Activated T-cell treated with anti-CD3 and anti-CD28 coated beads, Interleukin-2, amount 50 U/mL, for 1 hour (primary cell): ENCODE measurements at places on chromosomes 5 and 9.
A peak's percentile ranks its signal among the peaks of the same experiment; 100 is the strongest.

GRCh38 chr5:169652057-169652456 is 15.0 kb downstream of the DOCK2 start:
- no peak for DNase-seq

DNA sequence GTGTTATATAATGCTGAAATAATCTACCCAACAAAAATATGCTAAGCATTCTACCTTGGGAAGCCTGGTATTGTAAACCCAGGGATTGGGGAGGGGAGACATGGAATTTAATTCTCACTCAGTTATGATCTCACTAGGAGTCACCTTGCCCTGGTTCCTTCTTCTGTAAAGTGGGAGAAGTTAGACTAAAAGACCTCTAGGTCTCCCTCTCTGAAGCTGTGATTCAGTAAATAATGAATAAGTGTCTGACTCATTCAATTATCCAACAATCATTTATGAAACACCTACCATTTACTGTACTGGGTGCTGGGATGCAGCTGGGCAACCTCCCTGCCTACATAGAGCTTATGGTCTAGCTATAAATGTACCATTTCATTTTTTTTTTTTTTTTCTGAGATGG is 20.2 kb upstream of the SPARC start:
- no peak for DNase-seq

GRCh38 chr5:175658299-175659145 is 651 bp downstream of the HRH2 start:
- peak; percentile 45 for DNase-seq

GRCh38 chr5:155471027-155471426 is 457.5 kb downstream of the KIF4B start:
- no peak for DNase-seq

DNA sequence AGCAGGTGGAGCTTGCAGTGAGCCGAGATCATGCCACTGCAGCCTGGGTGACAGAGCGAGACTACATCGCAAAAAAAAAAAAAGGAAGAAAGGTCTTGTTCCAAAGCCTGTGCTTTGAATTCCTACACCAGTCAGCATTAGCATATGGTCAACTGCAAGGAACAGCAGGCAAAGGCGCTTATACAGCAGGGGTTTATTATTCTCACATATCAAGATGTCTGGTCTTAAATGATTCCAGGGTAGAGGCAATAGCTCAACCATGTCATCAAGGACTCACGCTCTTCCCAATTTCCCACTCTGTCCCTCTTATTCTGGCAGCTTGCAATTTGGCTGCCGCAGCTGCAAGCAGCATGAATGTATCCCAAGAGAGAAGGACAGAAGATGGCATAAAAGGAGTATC is 28.6 kb upstream of the HRH2 start:
- no peak for DNase-seq

DNA sequence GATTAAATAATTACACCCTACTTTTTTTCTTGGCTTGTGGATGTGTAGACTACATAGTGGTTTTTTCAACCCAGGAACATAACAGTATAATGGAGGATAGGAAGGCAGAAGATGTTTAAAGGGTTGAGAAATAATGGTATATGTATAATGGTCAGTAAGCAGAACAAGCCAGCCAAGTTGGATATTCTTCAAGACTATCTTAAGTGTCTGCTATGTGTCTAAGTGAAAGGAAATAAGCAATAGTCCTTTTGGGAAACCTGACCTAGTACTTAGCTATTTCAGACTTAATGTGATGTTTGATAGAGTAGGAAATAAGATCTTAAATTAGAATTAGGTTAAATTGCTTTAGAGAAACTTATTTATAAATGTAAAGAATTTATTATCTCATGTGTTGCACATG is 85.7 kb downstream of the PTPDC1 start:
- no peak for DNase-seq

DNA sequence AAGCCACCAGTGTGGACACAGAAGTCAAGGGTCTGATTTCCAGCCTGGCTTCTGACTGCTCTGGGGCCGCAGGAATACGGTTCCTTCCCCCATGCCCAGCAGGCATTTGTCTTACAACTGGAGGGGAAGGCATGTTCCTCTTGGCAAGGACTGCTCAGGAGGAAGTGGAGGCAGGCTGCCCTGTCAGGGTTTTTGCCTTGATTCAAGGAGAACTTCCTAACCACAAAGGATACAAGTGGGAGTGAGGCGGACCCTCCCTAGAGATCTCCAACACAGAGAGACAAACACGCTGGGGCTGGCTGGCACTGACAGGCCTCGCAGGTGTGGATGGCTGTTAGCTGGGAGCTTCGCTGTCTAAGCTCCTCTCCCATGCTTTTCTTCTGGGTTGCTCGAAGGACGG is 19.1 kb downstream of the TGFBI start:
- DNase-seq: no peak

GRCh38 chr5:72702881-72703434 is 113.5 kb upstream of the TNPO1 start:
- no peak for DNase-seq

- DNase-seq: no peak
Observed at GRCh38 chr9:7935681-7936080, 136.1 kb upstream of the DMAC1 start.

DNA sequence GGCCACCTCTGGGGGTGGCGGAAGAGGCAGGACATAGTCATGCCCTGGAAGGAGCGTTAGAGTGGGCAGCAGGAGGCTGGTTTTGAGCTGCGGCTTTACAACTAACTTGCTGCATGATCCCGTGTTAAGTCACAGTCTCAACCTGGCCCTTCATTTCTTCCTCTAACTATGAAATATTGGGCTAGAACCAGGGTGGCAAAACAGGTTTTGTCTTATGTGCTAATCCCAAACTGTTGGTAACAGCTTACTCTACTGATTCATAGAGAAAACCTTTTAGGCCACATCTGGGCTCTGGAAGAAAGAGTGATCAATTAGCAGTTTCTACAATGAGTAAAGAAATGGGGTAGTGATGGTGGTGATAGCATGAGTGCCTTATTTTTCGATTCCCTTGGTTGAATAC is 74.1 kb upstream of the CLINT1 start:
- no peak for DNase-seq

DNA sequence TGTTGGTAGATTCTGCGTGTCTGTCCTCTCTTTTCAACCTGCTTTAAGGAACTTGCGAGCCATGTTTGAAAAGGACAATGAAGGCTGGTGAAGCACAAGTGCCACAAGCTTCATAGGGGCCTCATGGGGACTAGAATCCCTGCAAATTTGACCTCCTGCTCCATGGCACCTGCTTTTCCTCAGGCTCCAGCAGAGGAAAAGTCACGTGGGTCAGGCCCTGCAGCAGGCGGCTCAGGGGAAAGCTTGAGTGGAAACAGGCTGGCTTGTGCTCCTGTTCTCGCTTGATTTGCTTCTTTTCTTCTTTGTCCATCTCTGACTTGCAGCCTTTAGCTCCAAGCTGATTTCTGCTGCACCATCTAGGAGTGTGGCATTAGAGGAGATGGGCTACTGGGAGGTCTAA is 187.6 kb upstream of the MAST4 start:
- DNase-seq: no peak

GRCh38 chr9:16954040-16954439 is 83.6 kb upstream of the BNC2 start:
- DNase-seq: no peak

DNA sequence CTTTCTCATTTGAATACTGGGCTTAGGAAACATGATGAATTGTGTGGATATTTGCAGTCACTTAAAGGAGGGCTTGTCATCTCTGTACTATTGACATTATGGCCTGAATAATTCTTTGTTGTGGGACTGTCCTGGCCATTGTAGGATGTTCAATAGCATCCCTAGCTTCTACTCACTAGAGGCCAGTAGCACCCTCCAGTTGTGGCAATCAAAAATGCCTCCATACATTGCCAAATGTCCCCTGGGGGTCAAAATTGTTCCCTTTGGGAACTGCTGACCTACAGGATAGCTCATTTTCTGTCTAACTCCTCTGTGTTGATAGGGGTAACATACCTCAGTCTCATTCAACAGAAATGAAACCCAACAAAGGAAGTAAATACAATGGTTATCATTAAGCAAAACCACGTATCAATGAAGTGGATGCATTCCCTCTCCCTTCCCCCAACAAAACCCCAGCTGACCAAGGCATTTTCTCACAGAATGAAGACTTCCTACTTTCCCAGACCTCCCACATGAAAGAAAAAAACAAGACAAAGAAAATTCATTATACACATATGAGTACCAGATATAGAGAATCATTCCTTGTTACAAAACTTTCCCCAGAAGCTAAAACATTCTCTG is 18.1 kb downstream of the FYB1 start:
- no peak for DNase-seq

DNA sequence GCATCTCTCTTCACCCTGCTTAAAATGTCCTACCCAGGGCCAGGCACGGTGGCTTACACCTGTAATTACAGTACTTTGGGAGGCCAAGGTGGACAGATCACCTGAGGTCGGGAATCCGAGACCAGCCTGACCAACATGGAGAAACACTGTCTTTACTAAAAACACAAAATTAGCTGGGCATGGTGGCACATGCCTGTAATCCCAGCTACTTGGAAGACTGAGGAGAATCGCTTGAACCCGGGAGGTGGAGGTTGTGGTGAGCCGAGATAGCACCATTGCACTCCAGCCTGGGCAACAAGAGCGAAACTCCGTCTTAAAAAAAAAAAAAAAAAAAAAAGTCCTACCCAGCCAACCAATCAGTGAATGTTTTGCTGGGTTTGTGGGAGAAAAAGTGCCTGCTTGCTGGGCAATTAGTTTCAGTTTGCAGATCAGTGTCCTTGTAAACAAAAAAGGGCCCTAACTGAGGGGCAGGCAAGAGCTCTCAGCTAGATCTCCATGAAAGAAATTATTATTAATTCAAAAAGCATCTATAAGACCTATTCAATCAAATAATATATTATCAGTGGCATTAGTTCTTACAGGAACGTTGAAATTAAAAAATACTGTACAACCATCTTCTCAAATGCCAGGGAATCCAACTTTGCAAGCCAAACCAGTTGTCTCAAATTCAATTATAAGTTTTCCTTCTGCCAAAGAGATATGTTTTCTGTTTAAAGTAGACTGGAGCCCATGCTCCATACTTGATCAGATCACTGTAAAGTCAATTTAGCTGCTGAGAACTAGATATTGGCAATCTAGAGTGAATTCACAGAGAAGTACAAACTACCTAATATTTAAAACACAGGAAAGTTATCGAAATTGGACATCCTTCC is 3.9 kb downstream of the MEGF9 start:
- peak; percentile 43 for DNase-seq

GRCh38 chr5:29277642-29278041 is 1915.8 kb upstream of the CDH6 start:
- no peak for DNase-seq

GRCh38 chr5:142246-142810 is 49.0 kb upstream of the LRRC14B start:
- no peak for DNase-seq

GRCh38 chr5:119451561-119451960 is 736 bp upstream of the HSD17B4 start:
- no peak for DNase-seq

- DNase-seq: peak; percentile 28
Observed at GRCh38 chr5:95283761-95284571, 928 bp downstream of the MCTP1 start.

- no peak for DNase-seq
Observed at GRCh38 chr5:117188211-117188610, 613.6 kb upstream of the SEMA6A start.

DNA sequence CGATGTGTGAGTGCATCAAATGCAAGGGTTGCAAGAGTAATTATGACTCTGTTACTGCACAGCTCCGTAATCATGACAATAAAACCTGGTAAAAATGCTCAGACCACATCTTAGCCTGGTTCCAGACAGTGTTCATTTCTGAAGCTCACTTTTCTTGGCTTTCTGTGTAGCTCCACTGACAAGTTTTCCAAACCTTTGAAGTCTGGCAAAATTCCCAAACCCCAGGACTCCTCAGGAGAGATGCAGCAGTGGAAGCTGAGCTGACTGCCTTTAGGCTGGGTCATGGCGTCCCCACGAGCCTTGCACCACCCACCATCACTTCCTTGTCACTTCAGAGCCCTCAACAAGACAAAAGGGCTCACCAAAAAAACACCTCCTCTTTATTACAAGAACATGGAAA is 131.6 kb upstream of the TAS2R1 start:
- no peak for DNase-seq

DNA sequence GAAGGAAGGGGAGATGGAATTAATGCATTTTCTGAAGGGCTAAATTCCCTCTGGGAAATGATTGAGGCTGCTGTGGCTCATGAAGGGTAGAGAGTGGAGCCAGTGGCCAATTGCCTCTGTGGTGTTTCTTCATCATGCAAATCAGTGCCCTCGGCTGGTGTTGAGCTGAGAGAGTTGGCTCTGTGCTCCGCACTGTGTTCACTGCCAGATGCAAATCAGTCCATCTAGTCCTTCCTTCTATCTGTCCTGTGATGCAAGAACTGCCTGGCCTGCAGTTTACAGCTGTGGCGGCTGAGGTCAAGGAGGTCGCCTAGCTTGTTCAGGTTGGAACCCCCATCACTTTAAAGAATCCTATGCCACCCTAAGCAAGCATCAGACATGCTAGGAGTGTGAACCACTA is 6.0 kb downstream of the TMEM171 start:
- no peak for DNase-seq
